ENCODE measurements at places on chromosomes 6 and 20. TPM values are rescaled to one million over a fixed set of nuclear protein-coding genes. Genes with fewer than 3 reads are reported as not detected.

ZNF292 gene
- 66.0 TPM for total RNA-seq

GPRC6A gene
- not detected for total RNA-seq

TINAG gene
- total RNA-seq: 2.5 TPM

ENPP4 gene
- 22.6 TPM for total RNA-seq

TRIM31 gene
- total RNA-seq: 38.2 TPM

GRCh38 chr20:20549704-20550103 lies 162.7 kb downstream of the RALGAPA2 start:
- no peak for DNase-seq

- no peak for DNase-seq
Observed at GRCh38 chr6:52420668-52421358, 671 bp downstream of the EFHC1 start.

DNA sequence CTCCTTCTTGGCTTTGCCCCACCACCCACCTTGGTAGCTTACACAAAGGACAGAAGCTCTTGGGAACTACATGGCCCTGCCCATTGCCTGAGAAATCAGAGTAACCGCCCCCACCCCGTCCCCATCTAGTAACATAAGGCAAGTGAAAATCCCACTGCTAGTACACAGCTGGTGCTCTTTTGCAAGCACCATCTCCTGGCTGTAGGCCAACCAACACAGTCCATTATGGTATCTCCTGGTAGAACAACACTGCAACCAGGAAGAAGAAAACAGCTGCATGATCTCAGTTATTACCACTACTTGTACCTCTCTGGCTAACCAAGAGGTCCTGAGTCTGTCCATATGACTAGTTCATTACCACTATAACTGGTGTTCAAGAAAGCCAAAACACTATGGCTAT lies 841.1 kb upstream of the MANEA start:
- no peak for DNase-seq

GRCh38 chr6:7580927-7581618 lies 8.9 kb upstream of the SNRNP48 start:
- DNase-seq: no peak

DNA sequence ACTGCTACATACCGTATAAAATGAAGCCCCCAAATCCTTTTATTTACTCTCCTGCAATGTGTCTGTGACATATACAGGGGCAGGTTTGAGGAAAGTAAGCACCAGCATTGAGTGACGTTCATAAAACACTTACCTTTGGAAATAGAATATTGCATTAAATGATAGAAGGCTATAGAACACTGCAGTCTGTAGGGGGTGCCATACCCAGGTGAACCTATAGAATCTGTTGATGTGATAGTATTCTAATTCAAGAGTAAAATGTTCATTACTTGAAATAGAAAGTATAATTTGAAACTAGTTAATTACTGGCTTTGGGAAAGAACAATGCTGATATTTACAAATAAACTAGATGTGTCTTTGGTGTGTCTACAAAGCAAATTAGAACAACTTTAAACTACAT lies 47.0 kb upstream of the PRL start:
- DNase-seq: no peak

- no peak for DNase-seq
Observed at GRCh38 chr20:47108994-47109393, 214.4 kb downstream of the EYA2 start.

DNA sequence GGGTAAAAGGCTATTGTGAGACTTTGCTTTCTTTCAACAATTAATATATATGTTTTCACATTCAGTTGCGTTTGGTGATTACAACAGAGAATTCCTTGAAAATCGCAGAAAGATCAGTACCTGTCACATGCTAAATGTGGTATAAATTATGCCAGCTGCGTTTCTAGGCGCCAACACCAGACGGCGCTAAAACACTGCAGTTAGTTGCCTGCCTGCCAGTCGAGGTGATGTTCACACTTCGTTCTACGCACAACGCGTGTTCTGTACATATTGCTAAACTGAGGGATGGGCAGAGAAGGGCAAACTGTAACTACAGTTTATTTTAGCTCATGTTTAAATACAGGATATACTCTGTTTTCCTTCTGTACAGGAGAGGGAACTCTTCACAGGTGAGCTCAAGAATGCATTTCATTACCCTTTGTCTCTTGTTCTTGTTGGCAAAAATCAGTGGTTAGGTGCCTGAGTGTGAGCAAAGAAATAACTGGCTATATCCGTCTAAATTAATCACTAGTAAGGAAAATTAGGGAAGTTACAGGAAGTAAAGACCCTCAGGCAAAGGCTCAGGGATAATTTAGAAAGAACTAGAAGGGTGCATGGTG lies 100.1 kb upstream of the RGS17 start:
- DNase-seq: no peak

DNA sequence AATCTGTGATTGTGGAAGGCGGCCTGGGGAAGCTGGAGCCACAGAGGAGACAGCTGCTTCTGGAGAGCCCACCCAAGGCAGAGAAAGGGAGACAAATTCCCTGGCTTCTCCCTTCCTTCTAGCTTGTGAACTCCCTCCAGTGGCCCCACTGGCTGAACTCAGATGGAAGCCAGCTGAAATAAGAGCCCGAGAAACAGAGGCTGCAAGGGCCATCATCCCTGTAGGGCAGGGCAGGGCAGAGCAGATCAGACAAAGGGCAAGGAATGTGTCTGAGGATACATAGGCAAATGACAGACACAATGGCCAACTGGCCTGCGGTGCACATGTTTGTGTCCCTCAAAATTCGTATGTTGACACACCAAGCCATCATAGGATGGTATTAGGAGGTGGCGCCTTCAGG lies 25.3 kb downstream of the MDFI start:
- DNase-seq: no peak

GRCh38 chr6:135322427-135323201 lies 141.5 kb downstream of the MYB start:
- no peak for DNase-seq

- no peak for DNase-seq
Observed at GRCh38 chr20:63752411-63753101, 13.0 kb downstream of the SLC2A4RG start.

DNA sequence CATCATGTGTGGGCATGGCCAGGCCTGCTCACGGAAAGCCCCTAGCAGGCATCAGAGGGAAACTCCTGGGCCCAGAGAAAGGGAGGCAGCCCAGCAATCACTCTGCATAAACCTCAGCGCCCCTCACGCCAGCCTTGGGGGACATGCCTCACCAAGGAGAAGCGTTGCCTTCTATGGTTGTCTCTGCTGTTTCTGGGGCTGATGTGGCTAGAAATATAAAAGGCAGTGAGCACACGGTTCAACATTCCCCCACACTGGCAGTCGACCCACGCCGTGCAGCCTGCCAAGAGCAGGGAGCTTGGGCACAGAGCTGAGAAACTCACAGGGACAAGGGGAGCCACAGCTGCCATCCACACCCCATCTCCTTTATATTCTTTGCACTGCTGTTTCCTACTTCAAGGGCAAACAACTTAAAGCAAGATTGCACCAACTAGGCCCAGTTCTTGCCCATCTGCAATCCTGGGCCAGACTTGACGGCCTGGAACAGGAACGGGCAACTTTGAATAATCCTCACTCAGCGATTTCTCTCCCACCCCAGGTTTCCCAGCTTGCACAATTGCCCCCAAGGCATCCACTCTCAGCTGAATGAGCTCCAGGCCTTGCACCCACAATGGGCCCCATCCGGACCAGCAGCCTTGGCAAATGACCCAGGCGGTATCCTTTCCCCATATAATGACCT lies 35.5 kb upstream of the FOXC1 start:
- no peak for DNase-seq

- DNase-seq: no peak
Observed at GRCh38 chr6:128554302-128554701, 33.9 kb upstream of the PTPRK start.

- no peak for DNase-seq
Observed at GRCh38 chr6:149500096-149500495, 15.3 kb upstream of the ZC3H12D start.

DNA sequence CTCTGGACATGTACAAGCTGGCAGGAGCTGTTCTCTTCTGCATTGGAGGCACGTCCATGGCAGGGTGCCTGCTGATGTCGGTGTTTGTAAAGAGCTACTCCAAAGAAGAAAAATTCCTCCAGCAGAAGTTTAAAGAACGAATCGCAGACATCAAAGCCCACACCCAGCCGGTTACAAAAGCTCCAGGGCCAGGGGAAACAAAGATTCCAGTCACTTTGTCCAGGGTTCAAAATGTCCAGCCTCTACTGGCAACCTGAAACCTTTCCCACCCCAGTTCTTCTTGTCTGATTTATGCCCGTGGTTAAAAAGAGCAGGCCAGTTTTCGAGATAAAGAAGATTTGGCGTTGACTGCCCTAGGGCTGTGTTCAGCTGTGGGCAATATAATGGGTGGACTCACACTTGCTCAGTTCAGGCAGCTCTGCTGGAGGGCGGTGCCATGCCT lies 19.7 kb downstream of the NRSN1 start:
- DNase-seq: no peak

All from Peyer's patch (tissue), 4 donors.